ENCODE measurements at places on chromosomes 11 and 22.

DNA sequence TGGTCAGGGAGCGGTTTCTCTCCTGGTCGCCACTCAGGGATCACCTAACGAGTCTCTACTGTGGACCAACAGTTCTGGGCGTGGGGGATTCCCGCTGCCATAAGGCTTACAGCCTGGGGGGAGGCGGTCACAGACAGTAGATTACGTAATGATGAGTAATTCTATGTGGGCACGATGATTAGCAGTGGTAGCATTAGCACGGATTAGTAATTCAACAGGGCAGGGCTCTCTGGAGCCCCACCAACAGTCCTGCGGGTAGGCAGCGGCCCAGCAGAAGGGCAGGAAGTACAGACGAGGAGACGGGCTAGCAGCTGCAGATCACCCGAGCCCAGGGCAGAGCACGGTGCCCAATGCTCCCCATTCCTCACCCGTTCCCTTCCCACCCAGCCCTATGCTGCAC lies 3.6 kb downstream of the SHISAL1 start:
- no peak for DNase-seq

DNA sequence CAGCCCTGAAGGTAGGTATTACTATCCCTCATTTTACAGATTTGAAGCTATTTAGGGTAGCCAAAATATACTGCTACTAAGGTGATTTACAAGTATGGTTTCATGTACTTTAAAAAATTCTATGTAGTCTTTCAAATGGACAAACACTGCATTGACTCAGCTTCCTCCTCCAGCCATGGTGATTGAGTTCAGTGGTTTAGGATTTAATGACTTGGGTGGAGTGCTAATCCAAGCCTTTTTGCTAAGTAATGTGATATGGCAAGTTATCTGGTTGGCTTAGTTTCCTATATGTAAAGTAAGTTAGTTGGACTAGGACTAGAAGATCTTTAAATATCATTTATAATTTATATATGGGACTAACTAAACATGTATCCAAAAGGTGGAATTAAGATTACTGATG lies 77.9 kb downstream of the ARHGAP20 start:
- DNase-seq = no peak

DNA sequence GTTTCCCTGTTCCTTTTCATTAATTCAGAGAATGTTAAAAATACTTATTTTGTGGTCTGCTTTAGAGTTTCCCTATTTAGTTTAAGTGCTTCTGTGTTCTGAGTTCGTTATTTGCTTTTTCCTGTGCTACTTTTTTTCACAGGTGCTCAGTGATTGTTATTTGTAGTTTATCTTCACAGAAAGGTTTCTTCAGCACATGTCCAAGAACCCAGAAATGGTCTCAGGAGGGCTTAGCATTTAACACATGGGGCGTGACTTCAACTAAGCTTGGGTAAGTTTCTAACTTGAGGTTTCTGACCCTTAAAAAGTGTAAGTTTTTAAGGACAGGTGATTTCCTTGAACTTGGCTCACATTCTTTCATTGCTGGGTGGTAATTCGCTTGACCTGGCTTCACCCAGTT lies 157.3 kb downstream of the AASDHPPT start:
- DNase-seq = no peak

DNA sequence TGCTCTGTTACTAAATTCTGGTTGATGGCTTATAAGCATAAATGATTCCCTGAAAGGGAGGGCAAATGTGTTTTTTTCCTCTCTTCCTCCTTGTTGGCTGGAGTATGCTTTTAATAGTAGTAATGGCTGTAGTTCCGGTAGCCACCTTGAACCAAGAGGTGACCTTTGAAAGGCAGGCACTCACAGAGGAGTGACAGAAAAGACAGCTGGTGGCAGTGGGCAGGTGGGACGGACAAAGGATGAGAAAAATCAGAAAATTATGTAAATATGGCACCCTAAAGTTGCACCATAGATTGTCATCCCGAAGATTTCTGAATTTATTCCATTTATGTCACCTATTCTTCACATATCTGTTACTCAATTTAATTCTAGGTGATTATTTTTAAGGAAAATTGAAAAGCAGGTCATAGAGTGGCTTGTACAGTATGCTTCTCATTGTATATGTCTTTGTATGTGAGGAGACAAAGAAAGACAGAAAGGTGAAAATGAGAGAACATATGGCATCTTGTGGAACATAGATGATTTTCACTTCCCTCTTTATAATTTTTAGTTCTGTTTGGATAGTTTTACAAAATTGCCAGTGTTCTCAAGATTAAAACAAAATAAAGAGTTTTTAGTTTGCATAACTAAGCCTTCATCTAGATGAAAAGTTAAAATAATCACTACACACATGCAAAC lies 17.0 kb downstream of the CASP12 start:
- DNase-seq = no peak

DNA sequence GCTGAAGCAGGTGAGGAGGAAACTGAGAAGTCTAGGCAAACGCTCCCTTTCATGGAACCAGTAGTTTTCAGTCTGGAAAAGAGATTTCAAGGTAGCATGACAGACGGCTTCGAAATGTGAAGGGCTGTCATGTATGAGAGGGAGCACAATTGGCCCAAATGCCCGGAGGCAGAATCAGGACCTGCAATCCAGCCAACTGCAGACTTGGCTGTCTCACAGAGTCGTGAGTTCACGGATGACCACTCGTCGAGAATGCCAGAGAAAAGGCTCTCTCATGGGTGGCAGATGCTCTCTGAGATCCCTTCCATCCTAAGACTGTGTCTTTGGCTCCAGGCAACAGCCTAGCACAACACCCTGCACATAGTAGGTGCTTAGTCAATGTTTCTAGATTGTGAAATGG lies 134.8 kb downstream of the DSCAML1 start:
- no peak for DNase-seq

GRCh38 chr11:120894202-120894985 lies 129.5 kb upstream of the TBCEL start:
- no peak for DNase-seq

DNA sequence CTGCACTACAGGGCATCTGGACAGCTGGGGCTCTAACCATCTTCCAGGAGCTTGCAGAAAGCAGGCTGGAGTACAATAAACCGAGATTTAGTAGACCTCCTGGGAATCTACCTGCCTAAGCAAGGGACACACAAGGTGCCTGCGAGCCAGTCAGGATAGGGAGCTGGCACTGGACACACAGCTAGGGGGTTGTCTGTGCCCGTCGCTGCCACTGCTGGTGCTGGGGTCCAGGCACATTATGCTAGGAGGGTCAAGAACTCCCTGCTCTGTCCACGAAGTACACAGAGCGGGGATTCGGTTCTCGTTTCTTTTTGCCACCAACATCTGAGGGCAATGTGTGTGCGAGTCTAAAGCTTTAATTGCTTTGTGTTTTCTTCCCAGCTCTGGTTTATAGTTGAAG lies 4.2 kb downstream of the RIC8A start:
- no peak for DNase-seq

DNA sequence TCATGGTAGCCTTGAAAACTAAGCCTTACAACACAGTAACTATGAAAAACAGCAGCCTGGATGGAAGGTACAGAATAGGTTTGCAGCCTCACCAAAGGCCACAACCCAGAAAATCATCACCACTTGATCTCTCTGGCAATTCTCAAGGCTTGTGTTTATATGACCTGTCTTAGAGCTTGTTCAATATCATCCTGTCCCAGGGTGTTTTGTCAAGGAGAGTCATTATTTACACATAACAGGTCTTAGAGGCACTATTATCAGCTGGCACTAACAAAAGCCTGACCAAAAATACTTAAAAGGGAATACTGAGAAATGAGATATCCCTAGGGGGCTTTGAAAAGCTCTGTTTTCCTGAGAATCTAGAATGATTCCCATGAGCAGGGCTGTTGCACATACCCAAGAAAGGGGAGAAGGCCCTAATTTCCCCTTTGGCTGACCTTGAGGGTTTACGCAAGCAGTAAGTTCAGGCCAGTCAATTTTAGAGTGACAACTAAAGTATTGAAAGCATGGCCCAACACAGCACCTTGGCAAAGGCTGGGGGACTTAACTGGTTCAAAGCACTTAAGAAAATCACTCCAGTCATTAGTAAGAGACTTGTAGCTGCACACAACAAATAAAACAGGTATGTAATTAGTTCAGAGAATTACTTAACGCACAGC lies 7.9 kb downstream of the SC5D start:
- no peak for DNase-seq

GRCh38 chr11:72353861-72354260 lies 80.5 kb downstream of the CLPB start:
- no peak for DNase-seq

DNA sequence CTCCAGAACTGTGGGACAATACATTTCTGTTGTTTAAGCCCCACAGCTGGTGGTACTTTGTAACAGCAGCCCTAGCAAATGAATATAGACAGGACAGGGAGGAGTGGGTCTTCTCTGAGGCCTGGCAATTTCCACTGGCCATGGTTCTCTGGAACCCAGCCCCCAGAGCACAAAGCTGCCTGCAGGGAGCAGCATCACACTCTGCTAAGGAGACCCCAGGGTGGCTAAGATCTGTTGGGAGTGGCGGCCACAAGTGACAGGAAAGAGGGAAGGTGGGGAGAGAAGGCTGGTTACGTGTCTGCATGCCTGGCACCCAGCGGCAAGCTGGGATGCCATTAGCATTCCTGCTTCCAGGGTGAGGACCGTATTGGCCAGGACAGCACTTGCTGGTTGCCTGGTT lies 211.9 kb downstream of the ST3GAL4 start:
- no peak for DNase-seq

DNA sequence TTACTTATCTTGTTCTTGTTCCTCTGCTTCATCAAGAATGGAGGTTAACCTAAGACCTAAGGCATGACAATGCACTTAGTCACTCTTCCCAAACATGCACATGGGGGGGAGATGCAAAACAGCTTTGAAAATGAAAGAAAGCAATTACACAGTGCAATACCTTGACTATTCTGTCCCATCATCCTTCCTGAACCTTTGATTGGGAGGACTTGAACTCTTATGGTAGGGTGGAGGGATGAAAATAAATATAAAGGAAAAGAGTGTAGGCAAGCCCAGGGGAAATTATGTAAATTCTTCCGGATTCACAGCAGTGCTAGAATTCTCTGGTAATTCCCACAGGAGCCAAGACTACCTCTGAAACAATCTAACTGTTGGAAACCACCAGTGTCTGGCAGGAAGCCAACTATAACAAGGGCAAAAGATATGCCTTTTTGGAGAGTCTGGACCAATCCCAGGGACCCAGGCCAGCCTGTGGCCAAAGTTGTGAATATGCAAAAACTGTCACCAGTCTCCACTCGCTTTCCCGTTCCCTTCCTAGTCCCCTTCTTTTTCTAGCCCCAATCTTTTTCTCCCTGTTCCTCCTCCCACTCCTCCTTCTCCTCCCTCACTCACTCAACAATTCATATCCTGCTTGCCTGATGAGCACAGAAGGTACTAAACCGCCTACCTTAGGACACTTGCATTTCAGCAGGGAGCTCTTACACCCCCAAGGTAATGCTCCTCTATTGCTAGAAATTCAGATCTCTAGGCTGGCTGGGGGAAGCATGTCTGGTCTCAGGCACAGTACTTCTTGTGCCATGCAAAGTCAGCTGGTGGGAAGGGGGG lies 2.5 kb upstream of the RCN1 start:
- DNase-seq = peak; percentile 40

DNA sequence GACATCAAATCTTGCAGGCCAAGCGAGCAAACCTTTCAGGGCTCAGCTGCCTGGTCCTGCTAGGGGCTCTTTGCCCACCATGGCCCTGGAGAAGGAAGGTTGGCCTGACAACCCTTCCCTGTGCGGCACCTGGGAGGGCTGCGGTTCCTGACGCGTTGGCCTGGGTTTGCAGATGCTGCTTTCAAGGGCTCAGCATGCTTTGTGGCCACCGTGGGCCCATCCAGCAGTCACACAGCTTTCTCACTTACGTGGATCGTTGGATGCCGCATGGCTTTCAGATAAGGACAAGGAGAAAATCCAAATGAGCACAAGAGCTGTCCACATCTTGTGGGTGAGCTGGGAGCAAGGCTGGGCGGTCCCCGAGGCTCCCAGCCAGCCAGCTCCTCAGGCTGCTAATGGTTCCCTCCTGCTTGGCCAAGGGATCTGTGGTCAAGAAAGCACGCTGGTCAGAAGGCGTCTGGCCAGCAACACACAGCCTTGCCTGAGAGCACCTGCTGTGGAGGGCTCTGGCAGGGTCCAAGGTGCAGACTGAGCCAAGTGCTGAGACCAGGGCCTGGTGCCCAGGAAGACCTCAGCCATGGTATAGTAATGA lies 8.2 kb downstream of the C11orf24 start:
- DNase-seq = no peak

- DNase-seq = no peak
Measured at GRCh38 chr11:19743622-19744021, 31.0 kb downstream of the NAV2 start.

DNA sequence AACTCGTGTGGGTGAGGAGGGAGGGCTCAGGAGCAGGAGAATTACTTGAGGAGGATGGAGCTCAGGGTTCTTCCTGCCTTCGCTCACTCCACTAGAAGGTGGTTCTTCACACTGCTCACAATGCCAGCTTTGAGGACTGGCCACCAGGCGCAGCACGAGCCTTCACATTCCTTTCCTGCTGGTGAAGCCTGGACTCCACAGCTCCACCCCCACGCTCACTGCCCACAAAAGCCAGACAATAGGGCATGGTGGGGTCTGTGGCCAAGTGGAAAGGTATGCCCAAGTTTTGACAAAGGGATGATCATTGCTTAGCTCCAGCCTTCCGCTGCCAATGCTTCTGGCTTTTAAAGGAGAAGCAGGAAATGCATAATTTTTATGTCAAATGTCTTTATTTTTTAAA lies 58.0 kb upstream of the FADD start:
- no peak for DNase-seq

DNA sequence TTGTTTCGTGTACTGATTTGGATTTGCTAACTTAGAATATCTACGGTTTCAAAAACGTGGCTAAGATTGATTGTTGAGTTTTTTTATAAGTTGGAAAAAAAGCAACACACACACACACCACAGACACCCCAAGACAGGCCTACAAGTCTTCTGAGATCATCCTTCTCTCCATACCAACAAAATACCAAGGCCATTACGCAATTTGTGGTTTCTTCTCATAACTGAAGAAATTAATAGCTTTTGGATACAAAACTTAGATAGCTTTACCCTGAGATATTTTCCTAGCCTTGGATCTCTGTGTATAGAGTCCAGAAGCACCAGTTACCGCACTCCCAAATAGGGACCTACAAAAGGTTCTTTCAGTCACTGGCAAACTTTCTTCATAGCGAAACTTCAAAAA lies 113.6 kb downstream of the SIK3 start:
- no peak for DNase-seq
